ENCODE measurements at places on chromosomes 2 and 18.

- no peak for DNase-seq
Observed at GRCh38 chr2:132750606-132751005, 80.6 kb upstream of the LYPD1 start.

DNA sequence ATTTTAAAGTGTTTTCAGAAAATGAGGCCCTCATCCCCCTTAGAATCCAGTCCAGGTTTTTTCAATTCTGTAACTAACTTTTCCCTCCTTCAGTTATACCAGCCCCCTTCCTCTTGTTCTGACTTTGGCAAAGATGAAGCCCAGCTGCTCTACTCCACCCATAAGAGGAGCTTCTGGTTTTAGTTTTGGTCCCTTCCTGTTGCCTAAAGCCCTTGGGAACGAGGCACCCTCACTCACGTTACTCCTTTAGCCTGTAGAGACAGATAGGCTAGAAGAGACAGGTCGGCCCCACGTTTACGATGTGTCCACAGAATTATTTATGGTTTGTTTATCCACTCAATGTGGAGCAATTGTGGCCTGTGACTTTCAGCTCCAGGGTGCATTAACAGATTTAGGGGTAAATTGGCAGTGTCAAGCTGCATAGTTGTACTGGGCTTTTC is 454.2 kb upstream of the TNP1 start:
- no peak for DNase-seq

DNA sequence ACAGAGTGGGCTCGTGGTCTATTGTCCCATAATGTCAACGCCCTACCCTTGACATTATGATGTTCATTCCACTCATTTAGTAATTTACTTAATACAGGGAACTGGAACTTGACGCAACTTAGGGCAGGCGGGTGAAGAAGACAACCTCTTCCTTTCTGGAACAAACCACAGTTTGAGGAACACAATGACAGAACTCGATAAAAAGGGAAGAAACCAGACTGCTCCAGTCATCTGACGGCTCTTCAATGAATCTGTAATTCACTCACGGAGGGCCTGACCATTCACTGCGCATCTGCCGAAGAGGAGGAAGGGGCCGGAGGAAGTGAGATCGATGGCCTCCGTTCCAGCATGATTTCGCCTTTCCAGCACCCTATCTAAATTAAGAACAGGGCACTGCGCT is 83.2 kb downstream of the BCL2 start:
- DNase-seq = no peak

DNA sequence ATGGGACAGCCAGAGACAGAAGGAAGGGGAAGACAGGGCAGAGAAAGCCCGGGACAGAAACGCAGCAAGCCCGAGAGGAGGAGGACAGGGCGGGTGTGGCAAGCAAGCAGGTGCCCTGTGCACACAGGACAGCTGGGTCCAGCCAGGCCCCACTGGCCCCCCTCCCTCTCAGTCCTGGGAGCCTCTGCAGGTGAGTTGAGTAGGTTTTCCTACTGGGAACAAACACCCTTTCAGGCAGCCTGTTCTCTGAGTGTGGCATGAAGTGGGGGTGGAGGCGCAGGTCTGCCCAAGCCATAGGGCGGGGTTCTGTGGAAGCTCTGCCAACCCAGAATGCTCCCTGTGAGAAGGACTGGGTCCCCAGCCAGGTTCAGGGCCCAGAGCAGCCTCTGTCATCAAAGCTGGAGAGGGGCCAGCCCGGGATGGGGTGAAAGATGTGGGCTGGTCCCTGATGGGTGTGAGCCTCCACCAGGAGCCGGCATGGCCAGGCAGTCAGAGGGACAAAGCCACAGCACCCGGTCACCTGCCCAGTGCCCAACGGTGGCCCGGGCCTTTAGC is 129.4 kb downstream of the TFCP2L1 start:
- DNase-seq = no peak

DNA sequence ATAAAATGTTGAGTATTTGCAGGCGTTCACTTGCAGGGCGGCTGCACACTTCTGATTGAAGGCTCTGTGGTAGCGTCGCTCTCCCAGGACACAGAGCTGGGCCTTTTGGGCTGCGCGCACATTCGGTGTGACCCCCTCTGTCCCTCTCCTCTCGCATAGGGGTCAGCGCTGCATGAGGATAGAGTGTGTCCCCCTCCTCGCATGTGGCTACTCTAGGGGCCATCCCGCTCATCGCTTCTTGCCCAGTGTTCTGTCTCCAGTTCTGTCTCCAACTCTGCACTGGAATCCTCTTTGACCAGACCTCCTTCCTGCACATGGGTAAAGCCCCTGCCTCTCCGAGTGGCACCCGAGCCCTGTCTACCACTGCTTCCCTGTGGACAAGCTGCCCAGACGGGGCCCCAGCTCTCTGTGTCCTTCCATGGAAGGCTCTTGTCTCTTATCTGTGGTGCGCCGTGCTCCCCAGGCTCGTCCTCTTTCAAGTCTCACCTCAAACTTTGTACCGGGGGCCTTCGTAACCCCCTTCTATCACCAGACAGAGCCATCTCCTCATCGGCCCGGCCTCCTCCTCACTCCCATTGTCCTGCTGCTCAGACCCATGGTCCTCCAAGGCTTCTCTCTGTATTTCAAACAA is 278.0 kb upstream of the HDAC4 start:
- no peak for DNase-seq

Data from effector memory CD4-positive, alpha-beta T cell (primary cell).